Daoy (cell line): ENCODE measurements at places on chromosomes 12 and 14. TPM values are rescaled to one million over a fixed set of nuclear protein-coding genes. Genes with fewer than 3 reads are reported as not detected.

ABCC9 gene
- total RNA-seq: 0.03 and 0.06 TPM in 2 replicates

DNA sequence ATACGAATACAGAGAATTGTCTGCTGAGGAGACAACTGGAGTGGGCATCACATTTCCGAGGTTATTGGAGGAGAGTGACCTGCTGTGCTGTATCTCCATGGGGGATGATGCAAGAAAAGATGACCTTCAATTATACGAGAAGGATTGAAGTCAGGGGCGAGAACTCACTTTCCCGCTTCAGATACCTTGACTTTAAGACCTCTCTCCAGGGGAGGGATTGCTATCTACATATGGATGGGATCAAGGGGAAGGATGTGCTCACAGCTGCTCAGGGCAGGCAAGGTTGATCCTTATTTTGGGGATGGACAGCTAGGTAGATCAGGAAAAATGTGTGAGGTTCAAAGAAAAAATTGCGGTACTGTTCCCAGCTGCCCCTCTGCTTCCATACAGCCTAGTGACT, 24.4 kb downstream of the NEUROD4 start:
- no peak for DNase-seq

DNA sequence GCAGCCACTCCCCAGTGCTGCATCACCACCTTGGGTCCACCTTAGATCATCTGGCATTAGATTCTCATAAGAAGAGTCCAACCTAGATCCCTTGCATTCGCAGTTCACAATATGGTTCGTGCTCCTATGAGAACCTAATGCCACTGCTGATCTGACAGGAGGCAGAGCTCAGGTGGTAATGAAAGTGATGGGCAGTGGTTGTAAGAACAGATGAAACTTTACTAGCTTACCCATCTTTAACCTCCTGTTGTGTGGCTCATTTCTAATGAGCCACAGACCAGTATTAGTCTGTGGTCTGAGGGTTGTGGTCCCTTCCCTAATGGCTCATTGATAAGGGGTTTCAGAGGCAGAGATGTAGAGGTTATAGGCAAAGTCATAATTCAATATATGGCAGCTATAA, 615.9 kb upstream of the MIS18BP1 start:
- DNase-seq: no peak

GRCh38 chr12:32617534-32617933, 61.6 kb upstream of the DNM1L start:
- DNase-seq: no peak

DNA sequence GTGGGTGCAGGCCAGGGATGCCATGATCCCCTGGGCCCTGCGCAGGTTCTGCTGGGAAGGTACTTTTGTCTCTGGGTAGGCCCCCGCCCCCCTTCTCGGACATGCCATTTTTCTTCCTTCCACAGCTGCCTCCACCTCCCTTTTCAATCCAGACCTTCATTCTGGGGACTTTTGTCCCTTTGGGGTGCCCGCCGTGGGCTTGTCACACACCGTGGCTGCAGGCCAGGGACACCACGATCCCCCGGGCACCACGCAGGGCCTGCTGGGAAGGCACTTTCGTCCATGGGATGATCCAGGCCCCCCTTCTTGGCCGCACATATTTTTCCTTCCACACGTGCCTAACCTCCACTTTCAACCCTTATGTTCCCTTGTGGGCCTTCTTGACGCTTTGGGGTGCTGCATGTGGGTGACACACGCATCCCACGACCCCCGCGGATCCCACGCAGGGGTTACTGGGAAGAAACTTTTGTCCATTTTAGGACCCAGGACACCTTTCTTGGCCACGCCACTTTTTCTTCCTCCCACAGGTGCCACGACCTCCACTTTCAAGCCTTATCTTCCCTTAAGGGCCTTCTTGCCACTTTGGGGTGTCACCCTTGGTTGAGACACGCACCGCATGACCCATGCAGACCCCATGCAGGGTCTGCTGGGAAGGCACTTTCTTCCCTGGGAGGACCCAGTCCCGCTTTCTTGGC, 272.5 kb downstream of the ALG10 start:
- no peak for DNase-seq
